ENCODE measurements at places on chromosomes 2 and 18.

DNA sequence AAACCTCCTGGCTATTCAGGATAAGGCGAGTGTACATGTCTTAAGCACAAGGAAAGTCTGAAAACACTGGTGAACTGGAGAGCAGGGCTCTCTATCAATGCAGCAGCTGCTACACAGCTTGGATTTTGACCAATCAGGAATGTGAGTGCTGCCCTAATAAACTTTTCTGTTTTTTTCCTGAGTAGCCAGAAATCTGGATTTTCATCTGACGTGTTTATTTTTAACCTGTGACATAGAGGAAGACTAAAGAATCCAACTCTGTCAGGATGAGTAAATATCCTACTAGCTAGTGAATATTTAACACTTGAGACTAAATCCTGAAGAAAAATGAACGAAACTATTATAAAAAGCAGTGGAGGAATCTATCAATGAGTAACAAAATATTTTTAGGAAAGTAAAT is 1638.9 kb downstream of the LRP1B start:
- DNase-seq = no peak

GRCh38 chr2:142142595-142142994 is 11.8 kb upstream of the LRP1B start:
- DNase-seq = no peak

DNA sequence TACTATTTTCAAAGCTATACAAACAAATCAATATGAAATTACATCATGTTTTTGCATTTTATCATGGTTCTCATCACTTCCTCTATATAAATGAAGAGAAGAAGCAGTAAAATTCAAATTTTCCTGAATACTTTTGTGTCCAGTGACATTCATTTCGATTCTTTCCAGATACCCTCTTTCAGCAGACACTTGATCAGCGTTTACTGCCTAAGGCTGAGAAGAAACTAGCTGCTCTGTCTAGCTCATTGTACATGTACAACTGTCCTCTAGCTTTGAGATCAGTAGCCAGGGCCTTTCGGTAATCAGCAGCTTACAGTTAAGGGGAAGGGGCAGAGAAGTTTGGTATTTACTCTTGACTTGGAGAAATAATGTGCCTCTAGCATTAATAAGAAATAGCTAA is 4.8 kb downstream of the VRK2 start:
- no peak for DNase-seq

- DNase-seq = no peak
These were observed 41.6 kb upstream of the TFCP2L1 start for GRCh38 chr2:121326628-121327027.

DNA sequence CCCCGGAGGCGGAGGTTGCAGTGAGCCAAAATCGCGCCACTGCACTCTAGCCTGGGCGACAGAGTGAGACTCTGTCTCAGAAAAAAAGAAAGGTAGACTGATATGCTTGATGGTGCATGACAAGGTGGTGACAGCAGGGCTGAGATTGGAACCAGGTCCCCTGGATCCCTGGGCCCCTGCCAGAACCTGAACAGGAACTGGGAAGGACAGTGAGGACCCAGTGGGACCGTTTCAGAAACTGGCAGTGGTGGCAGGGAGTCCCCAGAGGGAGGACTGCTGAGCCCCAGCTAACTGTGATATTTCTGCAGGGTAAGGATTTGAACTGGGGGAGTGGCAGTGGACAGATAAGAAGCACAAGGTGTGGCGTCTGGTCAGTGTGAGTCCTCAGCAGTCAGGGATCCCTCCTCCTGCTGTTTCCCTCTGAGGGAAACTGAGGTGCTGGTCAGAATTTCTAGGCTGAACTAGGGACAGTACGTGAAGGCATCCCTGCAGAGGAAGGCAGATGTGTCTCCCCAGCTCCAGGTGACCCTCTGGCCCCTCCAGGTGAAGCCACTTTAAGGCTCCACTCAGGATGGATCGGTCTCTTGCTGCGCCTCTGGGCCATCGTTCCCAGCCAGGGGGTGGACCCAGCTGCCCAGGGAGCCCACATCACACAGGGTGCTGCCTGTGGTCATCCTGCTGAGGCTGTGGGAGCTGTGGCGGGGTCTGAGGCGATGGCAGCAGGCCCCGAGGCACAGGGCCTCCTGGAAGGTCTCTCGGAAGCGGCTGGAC is 5.6 kb downstream of the NMUR1 start:
- no peak for DNase-seq

- DNase-seq = no peak
These were observed 214.5 kb upstream of the FBXO11 start for GRCh38 chr2:48120759-48121242.

- DNase-seq = no peak
These were observed 43.4 kb downstream of the FAM98A start for GRCh38 chr2:33555681-33556080.

DNA sequence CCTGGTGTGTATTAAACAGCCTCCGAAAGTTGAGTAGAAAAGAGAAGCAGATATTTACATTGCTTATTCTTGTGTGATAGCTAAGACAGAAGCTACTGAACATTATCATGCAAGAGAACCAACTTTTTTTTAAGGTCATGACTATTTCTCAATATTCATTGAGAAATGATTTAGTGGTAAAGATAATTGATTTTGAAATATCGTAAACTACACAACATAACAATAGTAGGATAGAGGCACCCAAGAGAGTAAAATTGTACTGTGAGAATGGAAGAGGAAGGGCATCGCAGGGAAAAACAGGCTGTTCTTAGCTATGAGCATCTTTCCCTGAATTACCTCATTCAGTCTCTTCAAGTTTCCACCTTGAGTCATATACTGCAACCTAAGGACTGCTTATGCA is 25.2 kb downstream of the HRH4 start:
- DNase-seq = no peak

GRCh38 chr2:27701676-27702075 is 38.0 kb downstream of the SLC4A1AP start:
- no peak for DNase-seq

- no peak for DNase-seq
These were observed 59.7 kb upstream of the ZC3H15 start for GRCh38 chr2:186426153-186427016.

- no peak for DNase-seq
These were observed 102.8 kb upstream of the CYP1B1 start for GRCh38 chr2:38178556-38179419.

- DNase-seq = no peak
These were observed 27.2 kb downstream of the ACAA2 start for GRCh38 chr18:49786019-49786720.

- DNase-seq = no peak
These were observed 250.8 kb upstream of the TCF4 start for GRCh38 chr18:55838841-55839240.

GRCh38 chr2:176138923-176139660 is 9.6 kb downstream of the HOXD8 start:
- DNase-seq = no peak

- DNase-seq = no peak
These were observed 104.1 kb downstream of the ZBTB7C start for GRCh38 chr18:48304906-48305693.
